AG20443 (cell line): ENCODE measurements at places on chromosomes 12 and 14.

GRCh38 chr14:75619548-75619947 lies 41.1 kb downstream of the ERG28 start:
- no peak for DNase-seq

DNA sequence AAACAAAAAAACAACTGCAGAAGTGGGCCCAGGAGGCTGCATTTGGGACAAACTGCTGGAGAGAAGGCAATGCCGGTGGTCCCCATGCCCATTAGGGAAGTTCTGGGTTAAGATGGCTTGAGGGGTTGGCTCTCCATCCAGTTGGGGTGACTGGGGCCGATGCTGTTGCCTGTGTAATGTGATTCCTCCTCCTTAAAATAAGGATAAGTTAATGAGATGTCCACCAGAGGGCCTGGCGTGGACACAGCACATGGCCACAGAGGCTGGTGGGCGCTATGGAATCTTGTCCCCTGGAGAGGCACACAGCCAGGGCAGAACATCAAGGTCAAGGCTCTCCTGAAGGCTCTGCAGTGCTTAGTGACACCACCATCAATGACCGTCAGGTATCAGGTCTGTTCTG lies 1.0 kb upstream of the TESC start:
- peak; percentile 66 for DNase-seq

GRCh38 chr14:88995437-88996198 lies 171.2 kb downstream of the TTC8 start:
- DNase-seq, result peak; percentile 70

GRCh38 chr12:114662512-114663177 lies 21.3 kb downstream of the TBX3 start:
- DNase-seq, result peak; percentile 81

DNA sequence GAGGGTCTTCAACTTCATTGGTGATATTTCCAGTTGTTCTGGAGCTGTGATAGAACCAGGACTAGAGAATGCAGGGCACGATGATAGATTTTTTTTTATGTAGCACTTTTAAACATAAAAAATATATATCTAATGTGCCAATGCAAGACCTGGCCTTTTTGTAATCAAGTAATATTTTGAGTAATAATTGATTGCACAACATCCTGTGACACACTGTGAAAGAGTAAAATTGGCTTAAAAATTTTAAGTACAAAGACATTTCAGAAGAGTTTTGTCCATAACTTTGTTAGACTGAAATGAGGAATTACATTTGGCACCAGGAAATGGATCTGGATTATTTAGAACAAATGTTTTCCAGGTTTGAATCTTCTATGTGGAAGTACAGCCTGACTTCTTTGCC lies 22.1 kb downstream of the PRKCH start:
- DNase-seq, result no peak

- DNase-seq, result no peak
Observed at GRCh38 chr14:92903359-92903758, 19.6 kb upstream of the CHGA start.
